ENCODE measurements at places on chromosomes 11 and 22.

- DNase-seq = no peak
These were observed 1126.9 kb downstream of the BRD1 start for GRCh38 chr22:48700566-48701295.

- DNase-seq = peak; percentile 18
These were observed 42.0 kb downstream of the MS4A2 start for GRCh38 chr11:60130496-60130895.

GRCh38 chr22:22877523-22878210 is 9.9 kb upstream of the IGLL5 start:
- peak; percentile 57 for DNase-seq

GRCh38 chr11:65427691-65428577 is 5.3 kb downstream of the NEAT1 start:
- no peak for DNase-seq

DNA sequence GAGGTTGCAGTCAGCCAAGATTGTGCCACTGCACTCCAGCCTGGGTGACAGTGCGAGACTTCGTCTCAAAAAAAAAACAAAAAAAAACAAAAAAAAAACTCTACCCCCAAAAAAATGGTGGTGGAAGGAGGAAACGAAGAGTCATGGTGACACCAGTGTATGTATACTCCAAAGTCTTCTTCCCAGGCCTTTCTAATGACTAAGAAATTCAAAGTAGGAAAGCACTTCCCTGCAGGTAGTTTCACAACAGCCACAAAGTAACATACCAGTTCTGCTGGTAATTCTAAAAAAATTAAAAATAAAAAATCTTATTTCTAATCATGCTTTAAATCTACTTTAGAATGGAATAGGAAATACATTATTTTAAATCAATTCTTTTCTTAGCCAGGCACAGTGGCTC is 72.6 kb downstream of the DENND5A start:
- no peak for DNase-seq

DNA sequence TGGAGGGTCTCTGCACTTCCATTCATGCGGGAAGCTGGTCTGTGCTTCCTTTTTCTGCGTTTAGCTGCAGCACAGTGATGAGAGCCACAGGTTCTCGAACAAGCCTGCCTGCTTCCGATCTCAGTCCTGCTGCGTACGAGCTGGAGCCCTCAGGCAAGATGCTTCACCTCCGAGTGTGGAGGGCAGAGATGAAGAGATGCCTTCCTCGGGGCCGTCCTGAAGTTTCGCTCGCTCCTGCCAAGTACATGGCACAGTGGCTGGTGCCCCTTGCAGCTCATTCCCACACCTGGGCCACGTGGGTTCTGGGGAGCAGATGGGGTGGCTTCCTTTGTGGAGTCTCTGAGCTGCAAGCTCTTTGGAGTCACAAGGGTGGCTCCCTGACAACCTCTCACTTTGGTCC is 19.5 kb upstream of the TESMIN start:
- no peak for DNase-seq

GRCh38 chr11:16179676-16180075 is 176.7 kb downstream of the SOX6 start:
- no peak for DNase-seq

DNA sequence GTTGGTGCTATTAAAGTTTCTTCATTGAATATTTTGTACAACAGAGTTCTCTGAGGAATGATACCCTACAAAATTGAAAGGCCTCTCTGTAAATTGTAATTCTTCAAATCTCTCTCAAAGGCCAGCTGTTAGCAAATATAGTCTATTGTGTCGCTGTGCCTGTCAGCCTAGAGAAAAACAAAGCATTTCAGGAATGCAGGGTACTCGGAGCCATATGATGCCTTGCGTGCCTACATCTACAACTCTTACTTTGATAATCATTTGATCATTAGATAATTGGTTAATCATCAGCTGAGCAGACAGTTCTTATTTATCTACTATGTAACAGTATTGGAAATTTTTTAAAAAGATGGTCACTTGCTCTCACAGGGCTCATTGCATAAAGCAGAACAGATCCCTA is 67.3 kb downstream of the RNF169 start:
- no peak for DNase-seq

DNA sequence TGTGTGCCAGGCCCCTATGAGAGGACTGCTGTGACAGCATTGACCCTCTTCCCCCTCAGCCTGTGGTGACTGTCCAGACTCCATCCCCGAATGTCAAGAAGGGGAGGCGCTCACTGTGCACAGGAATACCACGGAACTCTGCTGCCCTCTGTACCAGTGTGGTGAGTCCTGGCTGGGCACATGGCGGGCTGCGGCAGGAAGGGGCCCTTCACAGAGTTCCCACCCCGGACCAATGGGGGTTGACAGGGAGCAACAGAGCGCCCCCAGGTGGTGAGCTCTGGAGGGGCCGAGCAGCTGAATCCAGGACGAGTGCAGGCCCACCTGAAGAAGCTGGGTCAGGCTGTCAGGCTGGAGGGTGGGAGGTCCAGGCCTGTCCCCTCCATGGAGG is 83.8 kb upstream of the MYOD1 start:
- no peak for DNase-seq

DNA sequence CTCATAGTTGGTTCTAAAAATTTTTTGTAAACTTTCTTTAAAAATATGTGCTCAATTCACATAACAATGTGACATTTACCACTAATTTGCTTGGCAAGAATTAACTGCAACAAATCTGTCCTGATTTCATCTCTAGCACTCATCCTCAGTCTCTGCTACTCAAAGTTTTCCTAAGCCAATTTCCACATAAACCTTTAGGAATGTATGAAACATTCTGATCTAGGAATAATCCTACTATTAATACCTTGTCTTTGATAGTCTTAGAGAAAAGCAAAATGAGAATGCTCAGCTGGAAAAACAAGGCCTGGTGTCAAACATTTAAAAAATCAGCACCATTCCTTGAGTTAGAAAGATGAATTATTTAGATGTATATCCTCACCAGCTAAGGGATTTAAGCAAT is 114.3 kb downstream of the CD44 start:
- no peak for DNase-seq

GRCh38 chr11:76622493-76623094 is 48.0 kb downstream of the LRRC32 start:
- no peak for DNase-seq

DNA sequence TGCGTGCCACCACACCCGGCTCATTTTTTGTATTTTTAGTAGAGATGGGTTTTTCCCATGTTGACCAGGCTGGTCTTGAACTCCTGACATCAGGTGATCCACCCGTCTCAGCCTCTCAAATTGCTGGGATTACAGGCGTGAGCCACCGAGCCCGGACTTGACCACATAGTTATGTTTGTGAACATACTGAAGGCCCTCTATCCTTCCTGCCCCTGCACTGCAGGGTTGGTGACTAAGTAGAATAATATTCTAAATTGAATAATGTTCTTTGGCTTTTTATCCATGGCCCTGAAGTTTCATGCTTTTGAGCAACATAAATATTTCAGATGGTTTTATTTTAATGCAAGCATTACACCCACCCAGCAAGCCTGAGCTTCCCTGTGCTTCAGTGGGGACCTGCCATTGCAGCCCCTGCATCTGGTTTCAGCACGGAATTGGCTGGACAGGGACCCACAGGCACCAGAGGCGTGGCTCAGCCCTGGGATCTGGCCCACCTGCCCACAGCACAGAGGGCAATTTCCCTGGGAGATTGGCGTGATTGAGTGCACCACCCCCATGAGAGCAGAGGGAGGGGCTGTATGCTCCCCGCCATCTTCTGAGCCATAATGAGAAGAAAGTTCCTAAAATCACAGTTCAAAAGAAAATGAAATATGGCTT is 460.5 kb downstream of the BRD1 start:
- DNase-seq = no peak

GRCh38 chr11:65377036-65377435 is 5.4 kb downstream of the SLC25A45 start:
- DNase-seq = no peak

GRCh38 chr22:43158778-43159483 is 7.6 kb downstream of the TSPO start:
- DNase-seq = no peak
